ENCODE measurements at places on chromosomes 12 and 14. TPM values are rescaled to one million over a fixed set of nuclear protein-coding genes. Genes with fewer than 3 reads are reported as not detected.

DNA sequence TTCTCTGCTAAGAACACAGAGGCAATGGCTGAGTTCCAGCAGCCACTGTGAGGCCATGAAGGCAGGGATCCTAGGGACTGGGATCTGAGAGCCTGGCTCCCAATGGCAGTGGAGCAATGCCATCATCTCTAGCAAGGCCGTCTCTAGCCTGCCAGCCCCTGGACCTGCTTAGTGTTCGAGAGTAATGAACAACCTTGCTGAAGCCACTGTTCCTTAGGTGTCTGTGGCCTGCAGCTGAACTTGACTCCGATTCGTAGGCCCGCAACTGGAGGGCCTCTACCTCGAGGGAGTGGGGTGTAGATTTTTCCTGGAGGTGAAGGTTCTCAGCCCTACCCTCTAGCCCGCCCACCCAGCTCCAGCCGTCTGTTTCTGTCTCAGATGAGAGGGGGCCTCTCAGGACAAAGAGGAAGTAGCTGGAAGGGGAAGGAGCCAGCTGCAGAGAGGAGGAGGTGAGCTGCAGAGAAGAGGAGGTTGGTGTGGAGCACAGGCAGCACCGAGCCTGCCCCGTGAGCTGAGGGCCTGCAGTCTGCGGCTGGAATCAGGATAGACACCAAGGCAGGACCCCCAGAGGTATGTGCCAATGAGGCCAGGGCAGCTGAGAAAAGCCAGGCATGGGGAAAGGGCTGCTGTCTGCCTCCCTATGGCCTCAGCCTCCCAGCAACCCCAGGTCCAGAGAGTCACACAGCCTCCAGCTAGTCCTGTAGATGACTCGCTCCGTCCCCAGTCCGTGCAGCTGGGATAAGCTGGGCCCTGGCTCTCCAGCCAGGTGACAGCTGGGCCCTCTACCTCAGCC lies at the start of gene PLD4:
TSS of gene PLD4 (plus strand) at position 459 of the 793 bp plus-strand sequence. CDS start 2,262 bp downstream, outside the sequence.
- H3K4me3 ChIP-seq = no peak within 1 kb of the TSS
- peaks cover 5% of the 10 kb centered on the region for H3K27me3 ChIP-seq
- H3K27ac ChIP-seq = no peak within 1 kb of the TSS
- H3K4me1 ChIP-seq = no peaks in the 10 kb centered on the region
- no peak for DNase-seq
- H3K36me3 ChIP-seq = no peaks in the 10 kb centered on the region

DNA sequence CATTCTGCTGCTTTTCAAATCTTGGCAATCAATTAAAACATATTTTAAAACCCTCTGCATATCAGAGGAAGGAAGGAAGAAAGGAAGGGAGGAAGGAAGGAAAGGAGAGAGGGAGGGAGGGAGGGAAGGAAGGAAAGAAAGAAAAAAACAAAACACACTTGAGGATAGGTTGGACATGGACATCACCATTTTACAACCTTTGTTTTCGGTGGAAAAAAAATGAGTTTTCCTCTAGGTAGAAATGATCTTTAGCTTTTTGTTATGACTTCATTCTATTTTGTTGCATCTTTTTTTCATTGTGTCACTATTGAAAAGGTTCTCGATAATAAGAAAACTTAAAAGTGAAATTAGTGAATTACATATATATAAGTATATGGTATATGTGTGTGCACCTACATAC lies 522.9 kb downstream of the NOVA1 start:
- no peak for DNase-seq
- no peaks in the 10 kb centered on the region for H3K4me1 ChIP-seq
- no peak overlapping the region for H3K27ac ChIP-seq
- no peak overlapping the region for H3K4me3 ChIP-seq

DNA sequence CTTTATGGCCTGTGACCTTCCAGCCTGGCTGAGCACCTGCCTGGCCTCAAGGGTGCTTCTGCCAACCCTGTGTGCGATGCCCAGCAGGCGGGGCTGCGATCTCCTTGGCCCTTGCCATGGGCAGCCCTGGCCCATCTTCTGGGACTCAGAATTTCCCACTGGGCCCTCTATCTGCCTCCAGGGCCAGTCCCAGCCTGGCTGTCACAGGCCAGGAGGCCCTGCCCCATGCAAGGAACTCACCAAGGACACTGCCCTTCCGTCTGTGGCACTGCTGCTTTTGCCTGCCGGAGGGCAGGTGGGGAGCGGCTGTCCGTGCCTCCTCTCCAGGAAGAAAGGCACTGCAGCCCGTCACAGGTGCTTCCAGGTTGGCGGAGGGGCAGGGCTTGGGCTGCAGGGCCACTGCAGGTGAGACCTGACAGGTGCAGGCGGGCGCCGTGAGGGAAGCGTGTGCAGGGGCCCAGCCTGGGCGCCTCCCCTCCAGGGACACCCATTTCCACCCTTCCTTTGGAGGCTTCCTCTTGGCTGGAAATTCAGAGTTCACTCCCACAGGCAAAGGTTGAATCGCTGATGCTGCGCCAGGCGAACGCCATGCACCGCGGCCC lies 177.8 kb downstream of the KIF26A start:
- no peaks in the 10 kb centered on the region for H3K36me3 ChIP-seq
- no peak overlapping the region for H3K27ac ChIP-seq
- no peaks in the 10 kb centered on the region for H3K4me1 ChIP-seq
- DNase-seq = no peak
- H3K4me3 ChIP-seq = no peak overlapping the region
- H3K27me3 ChIP-seq = peaks cover 3% of the 10 kb centered on the region

GRCh38 chr14:78974691-78975090 lies 804.5 kb downstream of the NRXN3 start:
- no peaks in the 10 kb centered on the region for H3K27me3 ChIP-seq
- H3K27ac ChIP-seq = no peak overlapping the region
- no peaks in the 10 kb centered on the region for H3K36me3 ChIP-seq
- no peaks in the 10 kb centered on the region for H3K4me1 ChIP-seq
- no peak overlapping the region for H3K4me3 ChIP-seq

DNA sequence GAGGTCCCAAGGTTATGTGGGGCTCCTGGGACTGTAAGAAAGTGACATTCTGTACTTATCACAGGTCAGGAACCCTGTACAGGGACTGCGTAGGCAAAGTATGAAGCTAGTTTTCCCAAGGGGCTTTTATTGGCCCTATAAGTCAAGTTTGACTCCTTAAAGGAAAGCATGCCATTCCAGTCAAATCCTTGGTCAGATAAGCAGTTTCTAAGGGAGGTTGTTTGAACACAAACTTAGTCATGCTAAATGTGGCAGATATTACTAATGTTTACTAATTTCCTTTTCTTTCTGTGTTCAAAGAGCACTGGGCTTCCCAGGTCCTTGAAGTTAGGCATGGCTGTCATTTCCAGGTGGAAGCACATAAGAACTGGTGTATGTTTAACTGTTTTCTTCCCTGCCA lies 472.4 kb downstream of the ATP23 start:
- no peaks in the 10 kb centered on the region for H3K27me3 ChIP-seq
- H3K4me3 ChIP-seq = no peak overlapping the region
- no peak for DNase-seq

GRCh38 chr12:113398346-113399290 lies 5.1 kb downstream of the SDS start:
- H3K4me1 ChIP-seq = no peaks in the 10 kb centered on the region
- H3K4me3 ChIP-seq = no peak overlapping the region
- no peaks in the 10 kb centered on the region for H3K27me3 ChIP-seq
- no peaks in the 10 kb centered on the region for H3K36me3 ChIP-seq
- H3K27ac ChIP-seq = no peak overlapping the region

- H3K36me3 ChIP-seq = no peaks in the 10 kb centered on the region
- no peak overlapping the region for H3K4me3 ChIP-seq
- H3K4me1 ChIP-seq = no peaks in the 10 kb centered on the region
- H3K27me3 ChIP-seq = peaks cover 15% of the 10 kb centered on the region
- DNase-seq = no peak
These were observed 150.6 kb downstream of the BCL11B start for GRCh38 chr14:99121319-99121875.

- no peaks in the 10 kb centered on the region for H3K36me3 ChIP-seq
- DNase-seq = no peak
- no peaks in the 10 kb centered on the region for H3K27me3 ChIP-seq
- H3K27ac ChIP-seq = no peak overlapping the region
These were observed 163.6 kb upstream of the PLEKHG7 start for GRCh38 chr12:92539110-92539749.

GRCh38 chr14:48027115-48027514 lies 351.7 kb upstream of the MDGA2 start:
- no peak overlapping the region for H3K27ac ChIP-seq
- no peaks in the 10 kb centered on the region for H3K27me3 ChIP-seq
- H3K36me3 ChIP-seq = no peaks in the 10 kb centered on the region
- DNase-seq = no peak
- no peak overlapping the region for H3K4me3 ChIP-seq
- H3K4me1 ChIP-seq = no peaks in the 10 kb centered on the region

GRCh38 chr14:37870170-37870569 lies 274.7 kb downstream of the TTC6 start:
- no peak for DNase-seq
- no peak overlapping the region for H3K4me3 ChIP-seq
- H3K4me1 ChIP-seq = no peaks in the 10 kb centered on the region
- no peaks in the 10 kb centered on the region for H3K27me3 ChIP-seq
- H3K36me3 ChIP-seq = no peaks in the 10 kb centered on the region

DNA sequence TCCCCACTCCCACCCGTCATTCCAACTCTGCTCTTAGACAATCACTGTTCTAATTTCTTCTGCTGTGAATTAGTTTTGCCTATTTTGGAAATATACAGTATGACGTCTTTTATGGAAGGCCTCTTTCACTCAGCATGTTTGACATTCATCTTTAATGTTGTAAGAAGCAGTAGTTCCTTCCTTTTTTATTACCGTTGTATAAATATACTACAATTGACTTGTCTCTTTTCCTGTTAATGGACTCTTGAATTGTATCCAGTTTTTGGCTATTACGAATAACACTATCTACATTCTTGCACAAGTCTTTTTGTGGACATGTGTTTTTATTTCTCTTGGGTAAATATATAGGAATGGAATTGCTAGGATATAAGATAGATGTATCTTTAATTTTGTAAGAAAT lies 4.9 kb upstream of the PMCH start:
- DNase-seq = no peak
- H3K36me3 ChIP-seq = no peaks in the 10 kb centered on the region
- no peak overlapping the region for H3K27ac ChIP-seq
- H3K4me1 ChIP-seq = no peaks in the 10 kb centered on the region
- no peak overlapping the region for H3K4me3 ChIP-seq
- no peaks in the 10 kb centered on the region for H3K27me3 ChIP-seq

GRCh38 chr14:55724736-55725135 lies 144.7 kb downstream of the KTN1 start:
- no peak overlapping the region for H3K27ac ChIP-seq
- H3K4me1 ChIP-seq = no peaks in the 10 kb centered on the region
- H3K27me3 ChIP-seq = no peaks in the 10 kb centered on the region
- H3K4me3 ChIP-seq = no peak overlapping the region

MEG3 gene
- polyA plus RNA-seq = 5,263 TPM

TAS2R46 gene
- not detected for polyA plus RNA-seq

ISCA2 gene
- polyA plus RNA-seq = 50.4 TPM

AICDA gene
- polyA plus RNA-seq = not detected

ASPG gene
- polyA plus RNA-seq = 0.07 TPM
